ENCODE measurements at places on chromosomes 5 and 9.

DNA sequence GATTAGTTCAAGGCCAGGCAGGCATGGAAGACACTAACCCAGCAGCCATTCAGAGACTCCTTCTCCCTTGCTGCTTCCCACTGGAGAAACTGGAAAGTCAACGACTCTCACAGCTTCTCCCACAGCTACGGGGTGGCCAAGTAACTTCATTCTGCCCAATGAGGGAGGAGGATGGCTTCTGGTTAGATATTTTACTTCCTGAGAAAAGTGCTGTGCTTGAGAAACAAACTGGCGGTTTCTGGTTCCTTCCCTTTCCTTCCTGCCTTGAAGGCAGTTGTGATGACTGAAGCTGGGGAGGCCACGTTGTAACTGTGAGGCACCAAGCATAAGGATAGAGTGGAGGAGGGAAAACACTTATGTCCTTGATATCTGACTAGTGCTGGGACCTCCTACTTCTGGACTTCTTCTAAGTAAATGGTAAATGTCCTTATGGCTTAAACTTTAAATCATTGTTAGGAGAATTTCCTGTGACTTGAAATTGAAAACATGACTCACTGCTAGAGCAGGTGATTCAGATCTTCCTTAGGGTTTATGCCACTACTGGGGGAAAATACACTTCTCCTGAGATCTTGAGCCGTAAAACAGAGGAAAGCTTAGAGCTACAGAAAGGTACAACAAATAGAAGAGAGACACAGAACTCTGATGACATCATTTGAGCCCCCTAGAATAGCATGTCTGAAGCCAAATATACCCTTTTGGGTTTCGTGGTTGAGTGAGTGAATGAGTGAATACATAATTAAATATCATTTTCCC, 3.1 kb upstream of the GNPDA1 start:
- DNase-seq, result no peak

- no peak for DNase-seq
Measured at GRCh38 chr5:53350991-53351770, 129.2 kb upstream of the FST start.

- DNase-seq, result no peak
Measured at GRCh38 chr9:94568972-94569712, 14.3 kb downstream of the PCAT7 start.

DNA sequence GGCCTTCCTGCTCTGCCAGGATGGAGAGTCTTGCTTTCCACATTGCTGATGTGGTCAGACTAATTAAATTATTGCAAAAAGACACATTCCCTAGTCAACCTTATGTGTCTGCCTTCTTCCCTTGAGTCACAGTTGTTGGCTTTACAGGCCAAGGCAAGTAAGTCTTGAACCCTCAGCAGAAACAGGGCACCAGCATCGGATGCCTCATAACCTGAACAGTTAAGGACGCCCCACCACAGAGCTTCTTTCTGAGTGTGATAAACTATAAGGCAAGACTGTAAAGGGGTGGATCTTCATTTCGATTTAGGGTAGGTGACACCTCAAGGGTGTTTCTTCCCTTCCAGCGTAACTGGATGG, 670 bp upstream of the KIF2A start:
- no peak for DNase-seq

DNA sequence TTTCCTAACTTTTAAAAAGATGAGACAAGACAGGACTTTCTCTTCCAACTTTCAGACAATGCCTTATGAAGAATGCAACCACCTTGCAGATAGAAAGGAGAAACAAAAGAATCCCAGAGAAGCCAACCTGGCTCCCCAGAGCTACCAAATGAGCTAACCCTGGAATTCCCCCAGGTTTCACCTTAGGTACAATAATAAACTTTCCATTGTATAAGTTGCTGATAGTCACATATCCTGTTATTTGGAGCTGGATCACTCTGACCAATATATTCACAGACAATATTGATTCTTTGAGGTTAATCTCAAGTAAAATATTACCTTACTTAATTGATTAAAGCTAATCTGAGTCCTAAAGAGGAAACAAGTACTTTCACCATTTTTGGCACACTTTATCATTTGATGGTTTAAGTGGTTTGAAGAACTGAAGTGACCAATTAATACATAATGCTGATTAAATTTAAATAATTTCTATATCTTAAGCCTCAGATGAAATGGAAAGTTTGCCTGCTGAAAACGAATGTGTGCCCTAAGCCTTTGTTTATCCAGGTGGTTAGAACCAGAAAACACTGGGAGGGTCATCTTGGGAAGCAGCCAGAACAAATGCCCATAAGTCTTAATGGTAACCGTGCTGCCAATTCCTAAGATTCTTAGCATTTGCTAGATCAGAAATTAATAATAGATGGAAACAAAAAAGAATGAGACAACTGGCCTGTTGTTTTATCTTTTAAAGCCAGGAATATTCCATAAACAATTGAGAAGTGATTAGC, 159.6 kb upstream of the SLC12A2 start:
- no peak for DNase-seq

- DNase-seq, result no peak
Measured at GRCh38 chr5:132501961-132502931, 11.7 kb upstream of the IRF1 start.

DNA sequence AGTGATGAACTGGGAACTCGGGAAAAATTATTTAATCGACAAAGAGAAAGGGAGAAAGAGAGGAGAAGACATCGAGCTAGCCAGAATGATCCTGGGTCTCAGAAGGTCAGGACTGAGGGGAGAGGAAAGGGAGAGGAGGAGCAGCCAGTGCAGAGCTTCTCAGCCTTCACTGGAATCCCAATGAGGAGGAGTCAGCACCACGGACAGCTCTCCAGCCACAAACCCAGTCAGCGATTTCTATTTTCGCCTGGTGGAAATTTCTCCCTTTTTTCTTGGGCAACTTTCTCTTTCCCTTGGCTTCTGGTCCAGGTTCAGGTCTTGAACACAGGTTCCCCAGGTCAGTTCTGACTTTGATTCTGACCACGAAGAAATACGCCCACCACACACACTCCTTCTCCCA, 1.6 kb upstream of the BRINP1 start:
- peak; percentile 11 for DNase-seq

GRCh38 chr9:134408939-134409737, 82.9 kb downstream of the RXRA start:
- DNase-seq, result no peak

GRCh38 chr5:95935553-95936100, 26.0 kb downstream of the ELL2 start:
- no peak for DNase-seq

DNA sequence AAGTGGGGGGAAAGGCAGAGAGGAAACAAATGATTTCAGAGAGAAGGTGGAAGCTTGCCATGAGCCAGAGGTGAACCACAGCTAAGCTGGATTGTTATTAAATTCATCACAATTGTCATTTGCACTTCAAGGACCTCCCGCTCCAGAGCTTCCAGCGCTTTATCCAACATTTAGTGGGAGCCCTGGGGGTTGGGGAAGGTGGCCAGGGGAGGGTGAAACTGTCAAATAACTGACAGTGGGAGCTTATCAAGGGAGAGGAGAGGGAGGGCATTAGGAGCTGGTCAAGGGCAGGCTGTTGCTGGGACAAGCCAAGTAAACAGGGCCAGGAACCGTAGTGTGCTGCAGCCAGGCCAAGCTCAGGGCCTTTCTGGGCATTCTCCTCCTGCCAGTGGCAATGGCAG, 71.5 kb downstream of the SIL1 start:
- peak; percentile 14 for DNase-seq

- no peak for DNase-seq
Measured at GRCh38 chr9:2291980-2292704, 277.0 kb downstream of the SMARCA2 start.

GRCh38 chr9:32345243-32345642, 39.2 kb upstream of the ACO1 start:
- no peak for DNase-seq
